Kidney epithelial cell (primary cell): ENCODE measurements at places on chromosomes 16 and 17. TPM values are rescaled to one million over a fixed set of nuclear protein-coding genes. Genes with fewer than 3 reads are reported as not detected.

MYL11 gene
- not detected in 2 replicates for total RNA-seq

CA7 gene
- total RNA-seq, result not detected in 2 replicates

CTDNEP1 gene
- total RNA-seq, result 96.0 and 97.1 TPM in 2 replicates

CCDC78 gene
- total RNA-seq, result 2.5 and 6.1 TPM in 2 replicates

SPEM1 gene
- not detected in 2 replicates for total RNA-seq

SLFN14 gene
- total RNA-seq, result not detected in 2 replicates

- DNase-seq, result no peak
Measured at GRCh38 chr16:75100603-75100990, 16.0 kb downstream of the LDHD start.

DNA sequence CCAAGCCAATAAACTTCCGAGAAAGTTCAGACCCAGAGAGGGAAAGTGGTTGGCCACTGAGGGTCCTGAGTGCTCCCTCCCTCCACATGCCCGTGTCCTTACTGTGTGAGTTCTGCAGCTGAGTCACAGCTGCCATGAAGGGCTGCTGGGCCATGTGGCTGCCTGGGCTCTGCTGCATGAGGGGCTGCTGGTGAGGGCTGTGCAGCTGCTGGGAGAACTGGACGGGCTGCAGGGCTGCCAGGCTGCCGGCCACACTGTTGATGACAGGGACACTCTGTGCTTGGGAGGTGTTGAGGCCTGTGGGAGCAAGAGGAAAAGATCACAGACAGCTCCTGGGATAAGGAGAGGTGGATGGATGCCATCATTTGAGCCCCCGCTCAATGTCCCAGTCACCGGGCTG is 44.0 kb downstream of the HNF1B start:
- no peak for DNase-seq

GRCh38 chr17:39144416-39144840 is 7.0 kb downstream of the PLXDC1 start:
- no peak for DNase-seq

- no peak for DNase-seq
Measured at GRCh38 chr17:62679866-62680377, 52.5 kb downstream of the MRC2 start.
